Hepatocyte (in vitro differentiated cells): ENCODE measurements at places on chromosomes 11 and 22. TPM values are rescaled to one million over a fixed set of nuclear protein-coding genes. Genes with fewer than 3 reads are reported as not detected.

GRCh38 chr11:93477684-93478234 lies 65.4 kb downstream of the SMCO4 start:
- no peaks in the 10 kb centered on the region for H3K4me1 ChIP-seq
- no peak overlapping the region for H3K27ac ChIP-seq
- DNase-seq, result no peak
- no peaks in the 10 kb centered on the region for H3K27me3 ChIP-seq

DNA sequence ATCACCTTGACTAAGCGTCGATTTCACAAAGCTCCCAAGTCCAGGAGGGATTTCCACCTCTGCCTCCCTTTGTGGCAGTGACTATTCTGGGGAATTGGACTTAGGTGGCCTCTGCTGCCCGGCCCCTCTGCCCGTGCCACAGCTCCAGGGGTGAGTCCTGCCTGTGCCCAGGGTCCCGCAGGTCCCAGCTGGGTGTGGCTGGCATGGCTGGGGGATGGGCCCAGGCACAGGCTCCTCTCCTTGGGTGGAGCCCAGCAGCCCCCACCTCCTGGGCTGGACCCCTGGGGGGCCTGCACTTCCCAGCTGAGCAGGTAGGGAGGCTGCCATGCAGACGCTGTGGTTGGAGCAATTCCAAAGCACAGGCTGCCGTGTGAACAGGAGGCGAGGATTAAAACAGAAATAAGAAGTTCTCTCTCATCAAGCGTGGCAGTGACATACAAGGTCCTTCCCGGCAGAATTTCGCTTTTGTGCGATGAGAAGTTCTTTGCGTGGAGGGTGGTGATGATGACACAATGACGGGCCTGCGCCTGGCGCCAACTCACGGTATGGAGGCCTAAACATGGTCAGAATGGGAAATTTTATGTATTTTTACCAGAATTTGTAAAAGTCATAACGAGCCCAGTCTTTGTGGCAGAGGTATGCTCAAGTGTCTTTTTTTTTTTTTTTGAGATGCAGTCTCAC lies 107.3 kb downstream of the BRD1 start:
- peaks cover 39% of the 10 kb centered on the region for H3K27me3 ChIP-seq
- H3K36me3 ChIP-seq, result no peaks in the 10 kb centered on the region
- no peak for DNase-seq

- no peak overlapping the region for H3K4me3 ChIP-seq
- no peaks in the 10 kb centered on the region for H3K36me3 ChIP-seq
- H3K27me3 ChIP-seq, result no peaks in the 10 kb centered on the region
- H3K4me1 ChIP-seq, result no peaks in the 10 kb centered on the region
- no peak overlapping the region for H3K27ac ChIP-seq
These were observed 7.2 kb upstream of the HBD start for GRCh38 chr11:5241458-5241857.

GRCh38 chr22:23431337-23432072 lies 148.6 kb downstream of the IGLL1 start:
- H3K27me3 ChIP-seq, result no peaks in the 10 kb centered on the region
- peaks cover 20% of the 10 kb centered on the region for H3K4me1 ChIP-seq
- H3K27ac ChIP-seq, result peak overlapping the region; percentile 24

GRCh38 chr11:61737131-61737530 lies 15.3 kb upstream of the MYRF start:
- no peak overlapping the region for H3K4me3 ChIP-seq
- H3K27ac ChIP-seq, result no peak overlapping the region
- H3K4me1 ChIP-seq, result no peaks in the 10 kb centered on the region
- H3K36me3 ChIP-seq, result no peaks in the 10 kb centered on the region
- DNase-seq, result no peak
- no peaks in the 10 kb centered on the region for H3K27me3 ChIP-seq

- H3K27ac ChIP-seq, result no peak overlapping the region
- DNase-seq, result no peak
- no peaks in the 10 kb centered on the region for H3K27me3 ChIP-seq
- no peak overlapping the region for H3K4me3 ChIP-seq
- peaks cover 15% of the 10 kb centered on the region for H3K4me1 ChIP-seq
- H3K36me3 ChIP-seq, result no peaks in the 10 kb centered on the region
These were observed 155.1 kb downstream of the LDLRAD3 start for GRCh38 chr11:36098853-36099375.

- no peaks in the 10 kb centered on the region for H3K4me1 ChIP-seq
- H3K27ac ChIP-seq, result no peak overlapping the region
- H3K36me3 ChIP-seq, result no peaks in the 10 kb centered on the region
- DNase-seq, result no peak
- no peak overlapping the region for H3K4me3 ChIP-seq
These were observed 172.5 kb upstream of the TMEM45B start for GRCh38 chr11:129643031-129643721.

GRCh38 chr22:50084614-50085021 lies 608 bp downstream of the MLC1 start:
- no peak overlapping the region for H3K4me3 ChIP-seq
- no peaks in the 10 kb centered on the region for H3K27me3 ChIP-seq
- no peak for DNase-seq
- no peaks in the 10 kb centered on the region for H3K36me3 ChIP-seq

- H3K27me3 ChIP-seq, result no peaks in the 10 kb centered on the region
- H3K27ac ChIP-seq, result no peak overlapping the region
- no peaks in the 10 kb centered on the region for H3K36me3 ChIP-seq
- peaks cover 17% of the 10 kb centered on the region for H3K4me1 ChIP-seq
These were observed 21.3 kb downstream of the MYO18B start for GRCh38 chr22:25763239-25763777.

DNA sequence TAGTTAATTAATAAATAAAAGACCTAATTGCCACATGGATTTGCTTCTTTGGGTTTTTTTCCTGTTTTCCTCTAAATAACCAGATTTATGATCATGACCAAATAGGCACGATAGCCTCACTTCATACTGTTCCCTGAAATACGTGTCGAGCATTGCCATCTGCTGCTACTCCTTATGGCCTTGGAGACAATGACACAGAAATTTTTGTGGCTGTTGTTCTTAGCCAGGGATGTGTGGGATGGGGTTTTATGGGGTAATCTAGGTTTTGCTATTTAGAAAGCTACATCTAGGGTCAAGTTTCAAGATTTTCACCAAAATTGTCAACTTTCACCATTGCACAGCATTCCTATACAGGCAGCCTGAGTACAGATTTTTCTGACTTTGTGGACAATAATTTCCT lies 145.2 kb downstream of the DBX1 start:
- no peaks in the 10 kb centered on the region for H3K36me3 ChIP-seq
- no peak overlapping the region for H3K27ac ChIP-seq
- H3K27me3 ChIP-seq, result no peaks in the 10 kb centered on the region
- H3K4me3 ChIP-seq, result no peak overlapping the region

- H3K4me3 ChIP-seq, result no peak overlapping the region
- H3K4me1 ChIP-seq, result peaks cover 7% of the 10 kb centered on the region
- H3K27me3 ChIP-seq, result no peaks in the 10 kb centered on the region
- no peak overlapping the region for H3K27ac ChIP-seq
These were observed 77.7 kb downstream of the FAM76B start for GRCh38 chr11:95711945-95712221.

DNA sequence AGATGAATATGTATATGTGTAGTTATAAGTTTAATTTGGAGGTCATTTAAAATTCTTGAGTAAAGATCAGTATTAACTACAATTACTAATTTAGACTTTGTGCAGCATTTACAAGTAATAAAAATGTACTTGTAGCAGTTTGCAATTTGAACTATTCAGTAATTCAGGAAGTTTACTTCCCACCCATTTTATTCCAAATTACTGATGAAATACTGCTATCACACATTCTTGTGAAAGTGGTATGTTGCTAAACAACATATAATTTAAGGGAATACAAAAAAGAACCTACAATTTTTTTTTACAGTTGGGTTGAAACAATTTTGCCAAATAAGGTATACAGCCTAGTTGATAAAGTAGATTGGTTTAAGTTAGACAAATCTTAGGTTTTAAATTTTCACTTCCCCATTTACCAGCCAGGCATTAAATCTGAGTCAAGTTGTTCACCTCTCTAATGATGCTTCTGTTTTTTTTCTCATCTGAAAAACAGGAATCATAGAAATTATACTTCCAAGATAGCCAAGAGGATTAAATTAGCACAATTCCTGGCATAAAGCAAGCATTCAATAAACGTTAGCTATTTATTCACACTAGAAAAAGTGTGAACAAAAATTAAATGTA lies 45.3 kb downstream of the ZBTB44 start:
- H3K4me1 ChIP-seq, result no peaks in the 10 kb centered on the region
- no peak overlapping the region for H3K27ac ChIP-seq

DNA sequence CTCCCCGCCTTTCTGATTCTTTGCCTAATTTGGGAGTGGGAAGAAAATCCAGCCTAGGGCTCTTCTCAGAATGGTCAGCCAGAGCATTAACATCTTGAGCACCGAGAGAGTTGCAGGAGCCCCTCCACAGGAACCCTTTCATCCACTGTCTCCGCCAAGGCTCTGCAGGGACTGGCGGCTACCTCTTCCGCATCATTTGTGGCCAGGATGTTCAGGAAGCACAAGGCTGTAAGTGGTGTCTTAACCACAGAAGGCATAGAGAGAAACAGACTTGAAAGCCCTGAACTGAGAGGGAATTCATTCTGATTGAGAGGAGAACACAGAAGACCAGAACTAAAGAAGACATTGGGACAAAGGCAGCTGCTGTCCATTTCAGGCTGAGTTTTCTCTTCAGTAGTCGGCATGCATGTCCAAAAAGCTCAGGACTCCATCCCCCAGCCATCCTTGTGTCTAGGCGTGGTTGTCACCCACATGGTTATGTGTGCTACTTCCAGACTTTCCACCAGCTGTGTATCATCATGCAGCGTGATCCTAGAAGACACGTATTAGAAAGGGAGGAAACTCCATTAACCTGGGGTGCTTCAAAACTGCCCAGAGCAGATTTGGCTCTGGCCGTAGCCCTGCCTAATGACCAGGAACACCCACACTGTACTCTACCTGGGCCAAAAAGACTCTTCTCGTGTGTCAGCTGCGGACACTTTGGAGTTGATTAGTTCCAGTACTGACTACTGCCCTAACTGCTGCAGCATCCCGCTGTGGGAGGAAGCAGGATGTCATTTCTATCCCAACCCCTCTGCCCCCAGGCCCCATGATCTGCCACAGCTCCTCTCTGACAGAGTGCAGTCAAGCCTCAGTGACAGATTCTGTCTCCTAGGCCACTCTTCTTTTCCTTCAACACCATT lies 725.1 kb downstream of the NTM start:
- H3K36me3 ChIP-seq, result no peaks in the 10 kb centered on the region
- H3K27ac ChIP-seq, result no peak overlapping the region
- no peak overlapping the region for H3K4me3 ChIP-seq
- H3K4me1 ChIP-seq, result no peaks in the 10 kb centered on the region

- no peak for DNase-seq
- H3K27ac ChIP-seq, result no peak overlapping the region
- no peaks in the 10 kb centered on the region for H3K36me3 ChIP-seq
These were observed 68.4 kb downstream of the TCF20 start for GRCh38 chr22:42202048-42202447.

The TYMP gene
- total RNA-seq, result 36.6 and 46.4 TPM in 2 replicates

The ENTHD1 gene
- not detected in 2 replicates for total RNA-seq

The RAB39A gene
- 0.43 and 1.6 TPM in 2 replicates for total RNA-seq

The NEFH gene
- total RNA-seq, result 0.03 and 0.08 TPM in 2 replicates
